ENCODE measurements at places on chromosomes 7 and 10.

GRCh38 chr7:28269700-28270361 lies 89.2 kb upstream of the JAZF1 start:
- no peak for DNase-seq

GRCh38 chr7:36661135-36661840 lies 63.0 kb downstream of the AOAH start:
- no peak for DNase-seq

DNA sequence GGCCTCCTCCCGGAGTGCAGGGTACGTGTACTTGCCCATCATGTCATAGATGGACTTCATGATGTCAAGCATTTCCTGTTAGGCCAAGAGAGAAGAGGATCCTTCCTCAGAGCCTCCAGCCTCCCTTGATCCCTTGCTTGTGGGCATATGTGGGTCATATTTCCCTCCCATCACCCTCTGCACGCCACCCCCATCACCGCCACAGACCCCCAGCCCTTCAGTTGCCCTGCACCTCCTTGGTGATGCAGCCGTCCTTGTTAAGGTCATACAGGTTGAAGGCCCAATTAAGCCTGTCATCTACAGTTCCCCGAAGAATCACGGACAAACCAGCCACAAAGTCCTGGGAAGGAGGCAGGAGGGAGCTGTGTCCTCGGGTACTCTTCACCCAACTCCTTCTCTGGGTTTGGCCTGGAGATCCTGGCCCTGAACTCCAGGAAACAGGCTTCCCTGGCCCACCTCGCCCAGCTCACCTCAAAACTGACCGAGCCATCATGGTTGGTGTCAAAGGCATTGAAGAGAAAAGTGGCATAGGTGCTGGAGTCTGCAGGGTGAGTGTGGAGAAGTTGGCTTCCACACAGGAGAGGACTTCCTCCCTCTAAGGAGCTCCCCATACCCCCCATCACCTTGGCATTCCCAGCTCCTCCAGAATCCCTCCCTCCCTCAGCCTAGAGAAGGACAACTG lies 9.8 kb upstream of the OGA start:
- no peak for DNase-seq

GRCh38 chr10:127410030-127410429 lies 139.1 kb upstream of the NPS start:
- DNase-seq = no peak

DNA sequence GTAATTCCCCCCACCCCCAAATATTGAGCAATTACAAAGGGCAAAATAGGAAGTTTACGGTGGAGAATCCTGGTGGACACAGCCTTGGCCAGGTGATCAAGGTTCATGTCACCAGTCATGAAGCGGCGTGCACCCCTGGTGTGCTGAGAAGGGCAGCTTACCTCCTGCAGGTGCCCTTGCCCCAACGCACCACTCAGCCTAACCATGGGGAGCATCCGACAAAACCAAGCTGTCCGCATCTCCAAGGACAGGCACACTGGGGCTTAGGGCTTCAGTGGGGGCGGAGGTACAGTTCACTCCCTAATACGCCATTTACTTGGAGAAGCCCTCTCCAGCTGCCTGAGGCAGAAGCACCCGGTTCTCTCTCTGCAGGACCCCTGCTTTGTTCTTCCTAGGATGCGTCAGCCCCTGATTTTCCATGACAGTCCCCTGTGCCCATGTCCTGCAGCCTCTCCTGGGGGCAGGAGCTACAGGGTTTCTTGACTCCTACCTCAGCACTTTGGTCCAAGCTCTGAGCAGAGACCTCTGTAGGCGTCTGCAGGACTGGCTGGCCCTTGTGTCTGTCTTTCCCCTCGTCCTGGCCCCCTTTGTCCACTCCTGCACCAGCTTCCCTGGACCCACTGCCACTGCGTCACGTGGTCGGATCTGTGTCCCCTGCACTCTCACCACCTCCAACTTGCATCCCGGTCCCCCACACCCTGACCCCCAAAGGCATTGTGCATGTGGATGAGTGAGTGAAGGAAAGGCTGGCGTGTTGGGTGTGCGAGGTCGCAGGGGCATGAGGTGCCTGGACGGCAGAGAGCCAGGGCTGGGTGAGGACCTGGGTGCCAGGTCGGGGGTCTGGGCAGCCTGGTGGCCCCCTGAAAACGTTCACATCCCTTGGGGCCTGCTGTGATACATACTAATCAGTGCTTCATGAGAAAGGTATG lies 113.7 kb downstream of the LHPP start:
- DNase-seq = no peak

- DNase-seq = no peak
Observed at GRCh38 chr10:24261627-24262026, 52.7 kb downstream of the KIAA1217 start.

- no peak for DNase-seq
Observed at GRCh38 chr10:114607358-114607998, 50.6 kb downstream of the ABLIM1 start.

GRCh38 chr7:29563590-29564495 lies at the start of gene PRR15:
TSS of gene PRR15 (plus strand) at chr7:29563835. CDS start at chr7:29566330, 2,495 bp downstream.
- peak; percentile 52 for DNase-seq

DNA sequence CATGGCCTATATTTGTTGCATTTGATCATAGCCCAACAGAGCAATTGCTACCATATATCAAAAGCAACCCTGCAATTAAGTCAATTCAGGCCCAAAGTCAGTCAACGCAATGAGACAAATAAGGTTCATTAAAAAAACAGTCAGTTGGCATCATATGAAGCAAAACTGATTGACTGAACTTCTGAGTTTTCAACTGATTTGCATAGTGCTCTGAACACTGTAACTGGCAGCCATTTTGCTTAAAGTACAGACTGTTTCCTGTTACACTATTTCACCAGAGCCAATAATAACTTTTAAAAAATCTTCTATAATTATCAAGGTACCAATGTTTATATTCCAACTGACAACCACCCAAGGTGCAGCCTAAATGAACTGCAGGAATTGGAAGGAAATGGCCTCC lies 68.4 kb upstream of the RAPGEF5 start:
- DNase-seq = no peak

- DNase-seq = peak; percentile 12
Observed at GRCh38 chr7:69374044-69374425, 224.2 kb upstream of the AUTS2 start.

GRCh38 chr10:9301148-9301547 lies 1246.7 kb downstream of the GATA3 start:
- DNase-seq = peak; percentile 68

- no peak for DNase-seq
Observed at GRCh38 chr10:101280511-101280910, 51.2 kb upstream of the LBX1 start.

DNA sequence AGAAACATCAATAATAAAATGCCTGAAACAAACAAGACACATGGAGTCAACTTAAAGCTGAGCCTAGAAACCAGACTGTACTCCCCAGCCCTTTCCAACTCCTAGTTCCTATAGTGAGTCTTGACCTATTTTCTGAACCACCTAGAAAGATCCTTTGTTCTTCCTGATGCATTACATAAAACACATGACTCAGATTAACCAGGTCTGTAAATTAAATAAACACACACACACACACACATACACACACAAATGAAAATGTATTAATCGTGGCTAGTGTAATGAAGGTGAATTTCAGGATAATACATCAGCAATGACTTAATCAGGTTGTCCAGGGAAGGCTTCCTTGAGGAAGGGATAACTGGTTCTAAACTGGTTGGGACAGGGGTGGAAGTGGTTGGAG lies 104.7 kb downstream of the ST8SIA6 start:
- no peak for DNase-seq

DNA sequence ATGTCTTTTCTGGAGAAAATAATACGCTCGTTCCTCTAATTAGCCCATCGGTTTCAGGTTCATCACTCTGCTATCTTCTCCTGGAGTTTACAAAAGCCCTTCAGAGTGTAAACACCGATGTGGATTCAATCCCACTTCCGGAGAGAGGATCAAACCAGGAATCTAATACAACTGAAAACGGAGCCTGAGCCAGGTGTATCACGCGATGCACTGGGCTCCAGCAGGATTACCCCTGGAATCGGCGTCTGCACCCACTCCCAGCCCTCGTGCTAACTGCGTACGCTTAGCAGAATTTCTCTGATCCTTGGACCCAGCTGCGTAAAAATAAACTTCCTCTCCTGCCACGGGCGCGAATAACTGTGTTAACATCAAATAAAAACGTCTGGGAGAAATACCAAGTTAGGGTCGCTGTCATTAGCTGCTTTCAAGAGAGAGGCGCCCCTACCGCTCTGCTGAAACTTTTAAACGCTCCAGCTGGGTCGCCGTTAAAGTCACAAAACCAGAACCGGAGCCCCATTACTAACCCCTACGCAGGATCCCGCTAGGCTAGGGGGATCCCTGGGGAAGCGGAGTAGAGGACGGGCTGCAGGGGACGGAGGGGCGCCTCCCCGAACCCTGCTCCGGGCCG lies 502 bp downstream of the ZNF3 start:
- peak; percentile 27 for DNase-seq

DNA sequence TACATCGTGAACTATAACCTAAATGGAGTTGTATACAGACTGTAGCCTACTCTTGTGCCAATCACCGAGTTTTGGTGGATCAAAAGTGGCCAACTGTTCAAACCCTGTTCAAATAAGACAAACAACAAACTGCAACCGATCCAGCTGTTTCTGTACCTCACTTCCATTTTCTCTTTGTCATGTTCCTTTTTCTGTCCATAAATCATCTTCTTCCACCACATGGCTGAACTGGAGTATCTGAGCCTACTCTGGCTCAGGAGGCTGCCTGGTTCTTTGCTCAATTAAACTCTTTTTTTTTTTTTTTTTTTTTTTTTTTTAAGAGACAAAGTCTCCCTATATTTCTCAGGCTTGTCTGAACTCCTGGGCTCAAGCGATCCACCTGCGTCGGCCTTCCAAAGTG lies 59.0 kb upstream of the NPVF start:
- no peak for DNase-seq

DNA sequence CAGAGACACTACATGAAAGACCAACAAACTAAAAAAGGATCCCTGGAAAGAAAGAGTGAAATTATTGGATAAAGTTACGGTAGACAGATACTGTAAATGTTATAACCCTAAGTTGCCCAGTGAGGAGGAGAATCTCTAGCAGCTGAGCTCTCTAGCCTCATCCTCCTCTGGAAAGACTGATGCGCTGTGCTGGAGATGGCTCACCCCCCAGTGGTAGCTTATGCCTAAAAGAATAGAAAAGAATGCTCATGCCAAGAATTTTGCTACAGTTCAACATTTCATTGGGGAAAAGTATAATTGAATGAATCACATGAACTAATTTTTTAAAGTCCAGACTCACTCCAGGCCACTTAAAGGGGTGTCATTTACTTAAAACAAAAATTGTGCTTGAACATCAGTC lies 50.8 kb upstream of the RNF32 start:
- DNase-seq = no peak

DNA sequence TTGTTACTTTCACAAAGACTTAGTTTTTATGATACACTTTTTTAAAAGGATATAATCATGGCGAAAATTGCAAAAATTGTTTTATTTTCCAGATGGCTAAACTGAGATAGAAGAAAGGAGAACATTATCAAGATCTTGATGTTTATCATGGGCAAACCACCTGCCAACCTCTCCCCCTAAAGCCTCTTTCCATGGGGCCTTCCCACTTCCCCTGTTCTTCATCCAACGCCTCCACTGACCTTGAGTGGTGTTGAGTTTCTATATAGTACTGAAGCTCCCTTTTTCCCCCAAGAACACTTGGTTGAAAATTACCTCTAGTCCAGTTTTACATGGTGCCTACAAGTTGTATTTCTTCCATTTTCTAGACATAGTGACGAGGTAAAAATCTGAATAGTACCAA lies 5.0 kb downstream of the CREB3L2 start:
- no peak for DNase-seq

DNA sequence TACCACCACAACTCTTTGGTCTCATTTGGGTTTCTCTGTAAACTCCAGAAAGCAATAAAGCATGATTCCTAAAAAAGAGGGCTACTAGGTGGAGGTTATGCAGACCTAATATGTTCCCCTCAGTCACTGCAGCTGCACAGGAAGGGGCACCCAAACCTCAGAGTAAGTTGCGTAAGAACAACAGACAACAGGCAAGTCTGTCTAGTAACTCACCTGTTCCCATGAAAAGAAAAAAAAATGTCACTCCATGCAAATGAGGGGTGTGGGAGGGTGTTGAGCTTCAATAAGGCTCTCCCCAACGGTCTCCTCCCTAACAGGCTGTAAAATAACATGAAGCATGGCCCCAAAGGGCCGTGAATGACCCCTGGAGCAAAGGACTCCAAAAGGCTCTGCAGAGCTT lies 461.4 kb downstream of the KCNMA1 start:
- no peak for DNase-seq

GRCh38 chr10:32687116-32687515 lies 241.2 kb downstream of the CCDC7 start:
- DNase-seq = no peak

DNA sequence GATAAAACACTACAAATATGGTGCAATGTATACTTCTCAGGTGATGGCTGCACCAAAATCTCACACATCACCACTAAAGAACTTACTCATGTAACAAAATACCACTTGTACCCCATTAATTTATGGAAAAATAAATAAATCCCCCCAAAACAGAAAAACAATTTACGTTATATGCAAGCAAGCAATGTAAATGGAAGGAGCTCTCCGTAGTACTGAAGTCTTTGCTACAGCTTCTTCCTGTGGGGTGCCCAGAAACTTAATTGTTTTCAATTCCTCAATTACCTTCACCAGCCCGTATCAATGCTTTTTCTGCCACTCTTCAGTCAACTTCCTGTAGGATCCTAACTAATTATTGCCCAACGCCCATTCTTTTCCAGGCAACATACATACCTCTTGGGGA lies 138.1 kb downstream of the RELN start:
- no peak for DNase-seq

DNA sequence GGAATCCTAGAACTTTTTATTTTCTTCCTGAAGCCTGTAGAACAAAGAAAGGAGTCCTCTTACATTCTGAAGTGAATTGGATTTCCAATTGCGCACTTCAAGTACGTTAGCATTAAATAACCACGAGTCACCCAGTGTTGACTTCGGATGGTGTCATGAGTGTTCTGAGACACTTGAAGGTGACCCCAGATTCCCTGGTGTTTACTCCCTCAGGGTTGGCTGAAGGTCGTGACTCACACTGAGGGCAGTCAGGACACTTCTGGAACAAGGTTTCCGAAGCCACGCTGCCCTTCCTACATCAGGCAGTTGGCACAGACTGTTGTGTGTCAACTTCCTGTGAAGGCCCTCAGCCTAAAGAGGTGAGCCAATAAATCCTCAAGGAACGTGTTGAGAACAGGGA lies 186.6 kb upstream of the CELF2 start:
- no peak for DNase-seq

- DNase-seq = no peak
Observed at GRCh38 chr10:104387130-104387888, 33.7 kb downstream of the CFAP58 start.

GRCh38 chr10:27685681-27686080 lies 59.9 kb downstream of the MKX start:
- DNase-seq = no peak

- no peak for DNase-seq
Observed at GRCh38 chr10:104220522-104220921, 11.6 kb downstream of the CFAP43 start.

GRCh38 chr10:58632216-58632615 lies 119.5 kb downstream of the BICC1 start:
- no peak for DNase-seq

- no peak for DNase-seq
Observed at GRCh38 chr7:131124001-131124629, 203.6 kb upstream of the MKLN1 start.

- DNase-seq = no peak
Observed at GRCh38 chr10:17455015-17455520, 673 bp upstream of the ST8SIA6 start.

- DNase-seq = no peak
Observed at GRCh38 chr10:62224606-62225005, 44.0 kb downstream of the RTKN2 start.

All from SK-N-DZ (cell line).